ENCODE measurements at places on chromosomes 3 and 15. TPM values are rescaled to one million over a fixed set of nuclear protein-coding genes. Genes with fewer than 3 reads are reported as not detected.

GRCh38 chr3:34106879-34107278 lies 308.4 kb downstream of the PDCD6IP start:
- DNase-seq: peak; percentile 14

Gene RNF7
- 60.3 TPM for total RNA-seq

- peak; percentile 1 for DNase-seq
Observed at GRCh38 chr3:176663387-176663786, 533.9 kb downstream of the TBL1XR1 start.

DNA sequence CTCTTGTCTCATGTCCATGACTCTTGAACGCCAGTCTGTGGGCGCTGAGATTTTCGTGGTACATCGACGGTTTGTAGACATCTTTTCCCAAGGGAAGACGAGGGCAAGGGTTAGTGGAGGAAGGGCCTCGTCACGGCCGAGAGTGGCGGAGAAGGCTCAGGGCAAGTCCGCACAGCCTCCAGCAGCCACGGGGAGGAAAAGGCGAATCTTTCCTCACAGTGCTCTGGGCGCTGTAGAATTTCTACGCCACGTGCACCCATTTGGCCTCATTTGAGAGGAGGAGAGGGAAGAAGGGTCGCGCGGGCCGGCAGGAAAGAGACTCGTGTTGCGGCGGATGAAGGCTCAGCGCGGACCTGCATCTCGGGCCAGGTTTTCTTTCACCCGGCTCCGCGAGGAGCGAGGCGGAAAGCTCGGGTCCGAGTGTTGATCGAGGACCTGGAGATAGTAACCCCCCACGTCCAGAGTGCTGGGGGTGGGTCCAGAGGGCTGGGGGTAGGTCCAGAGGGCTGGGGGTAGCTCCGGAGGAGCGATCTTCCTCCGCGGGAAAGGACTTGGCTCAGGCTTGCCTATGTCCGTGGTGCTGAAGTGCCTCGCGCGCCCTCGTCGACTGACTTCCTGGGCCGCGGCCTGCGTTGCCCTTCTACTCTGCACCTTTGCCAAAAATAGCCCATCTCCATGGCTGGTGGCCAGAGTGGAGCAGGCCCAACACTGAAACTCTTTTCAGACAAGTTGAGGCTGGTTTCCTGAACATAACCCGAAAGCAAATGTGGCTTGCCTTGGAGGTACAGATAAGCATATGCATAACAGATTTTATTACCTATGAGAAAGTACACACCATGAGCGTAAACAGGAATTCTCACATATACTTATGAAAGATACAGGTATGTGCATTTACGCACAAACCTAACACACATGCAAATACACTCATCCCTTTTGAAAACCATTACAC lies 1.1 kb downstream of the SLC35G2 start:
- peak; percentile 63 for DNase-seq

DNA sequence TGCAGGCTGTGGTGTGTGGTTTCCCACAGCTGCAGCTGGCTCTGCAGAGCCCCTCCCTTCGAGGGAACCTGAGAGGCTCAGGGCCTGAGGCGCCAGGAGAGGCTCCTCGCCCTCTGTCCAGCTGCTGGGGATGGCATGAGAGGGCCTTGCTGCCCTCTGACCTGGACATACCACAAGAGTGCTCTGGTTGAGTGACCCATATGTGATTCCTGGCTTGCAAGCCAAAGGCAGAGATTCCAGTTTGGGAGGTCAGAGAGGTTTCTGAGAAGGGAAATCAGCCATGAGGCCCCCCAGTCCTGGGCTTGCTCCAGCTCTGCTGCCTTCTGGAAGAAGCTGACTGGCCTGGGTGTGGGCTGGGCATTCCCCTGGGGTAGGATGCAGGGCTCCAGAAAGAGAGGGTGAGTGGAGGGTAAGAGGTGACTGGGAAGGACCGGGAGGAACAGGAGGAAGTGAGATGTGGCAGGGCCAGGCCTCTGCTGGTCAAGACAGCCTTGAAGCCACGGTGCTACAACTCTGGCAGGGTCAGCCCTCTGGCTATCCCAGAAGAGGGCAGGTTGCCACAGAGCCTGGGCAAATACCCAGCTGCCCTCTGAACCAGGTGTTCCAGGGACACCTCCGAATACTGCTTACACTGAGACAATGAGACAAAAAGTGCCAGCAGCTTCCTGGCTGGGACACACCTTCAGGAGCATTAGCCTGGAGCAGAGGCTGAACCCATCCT lies 16.0 kb upstream of the SRP14 start:
- peak; percentile 84 for DNase-seq

- no peak for DNase-seq
Observed at GRCh38 chr15:26724381-26725150, 48.3 kb downstream of the GABRB3 start.

Gene THSD4
- 43.2 TPM for total RNA-seq

GRCh38 chr3:11900824-11901223 lies 54.1 kb upstream of the TAMM41 start:
- DNase-seq: peak; percentile 48

Gene ZPLD1
- total RNA-seq: not detected

Gene PLOD2
- total RNA-seq: 27.7 TPM

Data from tongue (tissue), 3 donors.